ENCODE measurements at places on chromosomes 6 and 20.

DNA sequence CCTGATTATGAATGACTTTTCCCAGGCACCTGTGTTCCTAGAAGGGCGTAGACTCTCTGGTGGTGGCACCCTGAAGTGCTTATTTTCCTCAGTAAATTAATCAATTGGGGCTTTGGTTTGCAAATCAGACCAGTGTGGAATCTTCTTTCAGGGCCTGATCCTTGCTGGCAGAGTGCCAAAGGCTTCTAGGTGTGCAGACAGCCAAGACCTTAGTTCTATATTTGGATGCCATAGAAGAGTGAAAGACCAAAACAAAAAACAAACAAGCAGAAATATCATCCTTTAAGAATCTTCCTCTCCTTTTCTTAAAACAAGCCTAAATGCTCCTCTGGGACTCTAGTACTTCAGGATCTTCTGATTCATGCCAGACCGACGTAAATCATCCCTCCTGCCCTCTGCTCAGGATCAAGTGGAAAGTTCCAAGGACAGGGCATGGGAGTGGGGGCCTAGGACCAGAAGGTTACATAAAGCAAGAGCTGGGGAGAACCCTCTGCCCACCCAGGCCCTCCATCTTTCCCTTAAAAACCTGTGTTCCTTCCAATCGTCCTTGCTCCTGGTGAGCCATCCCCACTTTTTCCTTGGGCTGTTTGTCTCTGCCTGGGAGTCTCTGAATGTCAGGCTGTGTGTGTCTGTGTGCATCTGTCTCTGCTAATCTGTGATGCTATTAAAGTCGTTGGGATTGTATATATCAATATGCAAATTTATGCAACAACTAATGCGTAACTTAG, 70.5 kb upstream of the MYLIP start:
- no peak overlapping the region for H3K4me3 ChIP-seq
- H3K27ac ChIP-seq = no peak overlapping the region
- H3K4me1 ChIP-seq = no peaks in the 10 kb centered on the region

DNA sequence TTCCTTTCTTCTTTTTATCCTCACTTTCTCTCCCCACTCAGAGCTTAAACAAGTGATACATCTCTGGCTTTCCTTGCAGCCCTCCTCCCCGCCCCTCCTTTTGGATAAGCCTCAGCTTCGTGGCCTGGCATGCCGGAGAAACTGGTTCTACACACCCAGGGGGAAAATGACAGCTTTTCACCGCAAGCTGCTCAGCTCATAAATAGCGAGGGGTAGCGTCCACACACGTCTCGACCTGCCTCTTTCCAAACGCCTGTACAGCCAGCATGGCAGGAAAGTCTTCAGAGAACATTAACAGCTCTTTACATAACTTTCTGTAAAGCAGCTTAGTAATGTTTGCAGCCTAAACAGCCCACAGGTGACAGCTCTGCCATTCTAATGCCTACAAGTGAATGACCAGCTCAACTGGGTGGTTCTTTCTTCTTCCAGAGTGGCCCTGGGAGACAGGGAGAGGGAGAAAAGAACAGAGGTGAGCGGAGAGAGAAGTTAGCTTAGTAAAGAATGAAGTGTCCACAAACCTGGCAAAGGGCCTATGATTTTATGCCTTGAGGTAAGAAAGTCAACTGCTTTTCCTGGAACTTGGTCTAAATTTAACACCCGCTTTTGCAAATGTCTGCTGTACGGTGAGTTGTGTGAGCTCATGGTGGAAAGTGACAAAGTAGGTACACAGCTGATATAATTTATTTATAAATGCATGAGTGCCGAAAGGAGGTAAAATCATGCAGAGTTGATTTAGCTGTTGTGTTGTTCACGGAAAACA, 251.5 kb downstream of the TFAP2A start:
- H3K27me3 ChIP-seq = no peaks in the 10 kb centered on the region
- H3K4me1 ChIP-seq = no peaks in the 10 kb centered on the region
- H3K36me3 ChIP-seq = no peaks in the 10 kb centered on the region
- H3K27ac ChIP-seq = peak overlapping the region; percentile 93
- H3K4me3 ChIP-seq = no peak overlapping the region

GRCh38 chr6:12653486-12653885, 63.1 kb upstream of the PHACTR1 start:
- no peaks in the 10 kb centered on the region for H3K4me1 ChIP-seq
- no peaks in the 10 kb centered on the region for H3K27me3 ChIP-seq
- no peak for DNase-seq

DNA sequence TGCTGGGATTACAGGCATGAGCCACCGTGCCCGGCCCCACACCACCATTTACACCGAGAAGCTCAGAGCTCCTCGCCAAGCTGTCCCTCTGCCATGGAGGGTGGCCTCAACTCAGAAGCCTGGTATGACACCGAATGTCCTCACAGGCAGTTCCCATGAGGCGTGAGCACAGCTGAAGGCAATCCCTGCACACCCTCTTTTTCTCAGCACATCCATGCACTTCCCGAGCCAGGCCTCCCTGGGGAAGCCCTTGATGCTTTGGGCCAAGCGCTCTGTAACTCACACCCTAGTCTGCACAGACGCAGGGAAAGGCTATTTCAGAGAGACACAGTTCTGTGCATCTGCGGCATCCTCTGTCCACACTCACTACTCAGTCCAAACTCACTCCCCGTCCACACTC, 18.4 kb downstream of the THBS2 start:
- no peak overlapping the region for H3K4me3 ChIP-seq
- DNase-seq = no peak
- H3K36me3 ChIP-seq = no peaks in the 10 kb centered on the region
- no peaks in the 10 kb centered on the region for H3K27me3 ChIP-seq
- H3K27ac ChIP-seq = no peak overlapping the region
- no peaks in the 10 kb centered on the region for H3K4me1 ChIP-seq

- H3K36me3 ChIP-seq = peaks cover 6% of the 10 kb centered on the region
- no peak overlapping the region for H3K4me3 ChIP-seq
- H3K27me3 ChIP-seq = no peaks in the 10 kb centered on the region
- no peak overlapping the region for H3K27ac ChIP-seq
- DNase-seq = no peak
These were observed 50.8 kb upstream of the DSN1 start for GRCh38 chr20:36824142-36824940.

GRCh38 chr6:34148631-34149451, 3.0 kb upstream of the GRM4 start:
- H3K36me3 ChIP-seq = no peaks in the 10 kb centered on the region
- H3K4me1 ChIP-seq = peaks cover 10% of the 10 kb centered on the region
- no peak overlapping the region for H3K4me3 ChIP-seq
- DNase-seq = no peak

DNA sequence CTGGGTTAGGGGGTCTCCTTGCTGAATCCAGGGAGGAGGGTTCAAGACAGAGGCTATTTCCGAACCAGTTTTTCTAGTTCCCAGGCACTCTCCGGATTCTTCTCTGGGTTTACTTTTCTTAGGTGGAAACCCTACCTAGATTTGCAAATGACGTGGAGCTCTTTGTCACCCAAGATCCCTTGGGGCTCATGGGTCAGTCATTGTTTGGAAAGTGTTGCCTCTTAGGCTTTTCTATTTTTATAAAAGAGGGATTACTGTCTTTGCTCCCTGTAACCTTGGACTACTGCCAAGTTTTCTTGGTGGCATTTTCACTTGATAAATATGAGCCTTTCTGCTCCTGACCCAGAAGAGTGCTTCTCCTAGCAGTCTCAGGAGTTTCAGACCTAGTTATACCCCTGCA, 33.6 kb downstream of the FAM209B start:
- no peak for DNase-seq
- no peaks in the 10 kb centered on the region for H3K36me3 ChIP-seq
- no peak overlapping the region for H3K4me3 ChIP-seq
- no peaks in the 10 kb centered on the region for H3K4me1 ChIP-seq

GRCh38 chr6:113654396-113654795, 202.7 kb upstream of the MARCKS start:
- no peaks in the 10 kb centered on the region for H3K27me3 ChIP-seq
- DNase-seq = peak; percentile 81
- peak overlapping the region; percentile 77 for H3K27ac ChIP-seq
- no peaks in the 10 kb centered on the region for H3K4me1 ChIP-seq
- no peaks in the 10 kb centered on the region for H3K36me3 ChIP-seq
- no peak overlapping the region for H3K4me3 ChIP-seq

DNA sequence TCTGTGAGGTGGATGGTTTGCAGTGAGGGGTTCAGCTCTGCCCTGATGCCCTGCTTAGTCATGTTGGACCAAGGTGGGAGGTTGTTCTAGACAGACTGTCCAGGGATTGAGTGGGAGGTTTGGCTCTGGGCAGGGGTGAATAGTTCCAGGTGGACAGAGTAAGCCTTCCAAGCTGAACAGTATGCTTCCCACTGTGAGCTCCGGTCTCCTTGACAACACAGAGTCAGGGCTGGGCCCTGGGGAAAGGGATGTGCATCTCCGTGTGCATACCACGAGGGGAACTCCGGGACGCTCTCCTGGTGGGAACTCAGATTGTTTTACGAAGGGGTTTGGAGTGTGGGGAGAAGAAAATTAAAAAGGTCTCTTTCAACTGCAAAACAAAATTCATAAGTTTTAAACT, 174.7 kb downstream of the DHX35 start:
- peaks cover 25% of the 10 kb centered on the region for H3K27me3 ChIP-seq
- H3K4me3 ChIP-seq = no peak overlapping the region
- no peak for DNase-seq
- H3K36me3 ChIP-seq = no peaks in the 10 kb centered on the region
- no peaks in the 10 kb centered on the region for H3K4me1 ChIP-seq
- no peak overlapping the region for H3K27ac ChIP-seq

GRCh38 chr6:43355862-43356590, 13.4 kb downstream of the ZNF318 start:
- no peak overlapping the region for H3K4me3 ChIP-seq
- no peaks in the 10 kb centered on the region for H3K27me3 ChIP-seq
- peaks cover 6% of the 10 kb centered on the region for H3K36me3 ChIP-seq

- H3K36me3 ChIP-seq = no peaks in the 10 kb centered on the region
- no peaks in the 10 kb centered on the region for H3K27me3 ChIP-seq
- no peak overlapping the region for H3K27ac ChIP-seq
- no peak overlapping the region for H3K4me3 ChIP-seq
- DNase-seq = no peak
These were observed 139.5 kb downstream of the ERMARD start for GRCh38 chr6:169890901-169891300.

GRCh38 chr6:35327349-35328027, 14.9 kb upstream of the PPARD start:
- DNase-seq = no peak
- no peak overlapping the region for H3K4me3 ChIP-seq
- H3K36me3 ChIP-seq = no peaks in the 10 kb centered on the region
- H3K27ac ChIP-seq = no peak overlapping the region

DNA sequence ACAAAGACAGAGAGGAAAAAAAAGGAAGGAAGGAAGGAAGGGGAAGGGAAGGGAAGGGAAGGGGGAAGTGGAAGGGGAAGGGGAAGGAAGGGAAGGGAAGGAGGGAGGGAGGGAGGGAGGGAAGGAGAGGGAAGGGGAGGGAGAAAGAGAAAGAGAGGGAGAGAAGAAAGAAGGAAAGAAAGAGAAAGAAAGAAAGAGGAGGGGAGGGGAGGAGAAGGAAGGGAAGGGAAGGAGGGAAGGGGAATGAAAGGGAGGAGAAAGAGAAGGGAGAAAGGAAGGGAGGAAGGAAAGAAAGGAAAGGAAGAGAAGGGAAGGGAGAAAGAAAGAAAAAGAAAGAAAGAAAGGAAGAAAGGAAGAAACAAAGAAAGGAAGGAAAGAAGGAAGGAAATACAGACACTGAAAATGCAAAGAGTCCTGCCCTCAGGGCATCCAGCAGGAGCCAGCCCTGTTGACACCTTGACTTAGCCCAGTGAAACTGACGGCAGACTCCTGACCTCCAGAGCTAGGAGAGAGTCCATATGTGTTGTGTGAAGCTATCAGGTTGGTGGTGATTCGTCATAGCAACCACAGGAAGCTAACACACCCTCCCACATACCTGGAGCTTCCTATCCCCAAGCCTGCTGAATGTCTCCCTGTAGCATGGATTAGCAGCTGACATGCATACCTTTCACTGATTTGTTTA, 58.7 kb upstream of the SULF2 start:
- H3K27me3 ChIP-seq = no peaks in the 10 kb centered on the region
- H3K4me3 ChIP-seq = no peak overlapping the region
- no peaks in the 10 kb centered on the region for H3K36me3 ChIP-seq
- no peak overlapping the region for H3K27ac ChIP-seq
- H3K4me1 ChIP-seq = no peaks in the 10 kb centered on the region

DNA sequence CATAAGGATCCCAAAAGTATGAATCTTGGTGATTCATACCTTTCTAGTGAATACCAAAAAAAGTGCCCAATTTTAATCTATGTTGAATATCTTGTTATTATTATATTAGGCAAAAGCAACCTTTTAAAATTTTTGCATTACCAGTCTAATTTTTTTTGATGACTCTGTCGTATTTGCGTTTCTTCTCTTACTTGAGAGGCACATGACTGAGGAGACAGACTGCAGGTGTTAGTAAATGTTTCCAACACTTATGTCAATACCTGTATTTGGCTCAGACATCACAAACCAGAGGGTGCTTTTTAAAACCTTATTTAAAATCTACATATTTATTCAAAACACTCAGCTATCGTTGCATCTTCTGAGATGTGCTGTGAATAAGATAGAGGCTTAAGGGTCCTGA, 27.1 kb downstream of the ID4 start:
- H3K27me3 ChIP-seq = no peaks in the 10 kb centered on the region
- no peaks in the 10 kb centered on the region for H3K36me3 ChIP-seq
- no peak overlapping the region for H3K27ac ChIP-seq
- no peak for DNase-seq
- H3K4me3 ChIP-seq = no peak overlapping the region

DNA sequence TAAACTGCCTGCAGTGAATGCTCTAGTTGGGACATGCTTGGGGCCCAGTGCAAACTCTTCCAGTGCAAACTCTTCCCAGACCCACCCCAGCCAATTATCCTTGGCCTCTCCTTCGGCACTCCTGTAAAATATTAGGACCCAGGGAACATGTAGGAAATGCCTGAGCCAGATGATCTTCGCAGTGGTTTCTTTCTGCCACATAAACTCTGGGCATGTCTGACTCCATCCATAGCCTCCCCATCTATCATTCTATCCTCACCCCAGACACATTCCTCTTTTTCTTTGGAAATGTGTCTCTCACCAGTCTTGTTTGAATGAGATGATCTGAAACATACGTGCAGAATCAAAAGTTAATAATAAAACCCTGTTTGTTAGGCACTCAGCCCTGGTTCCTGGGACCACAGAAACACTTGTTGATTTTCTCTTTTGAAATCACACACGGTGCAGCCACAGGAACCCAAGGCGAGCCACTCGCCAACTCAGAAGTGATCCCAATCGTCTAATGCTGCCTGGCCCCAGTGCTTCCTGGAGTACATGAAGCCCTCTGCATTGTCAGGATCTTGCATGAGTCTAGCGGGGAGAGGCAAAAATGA, 108.9 kb upstream of the CST7 start:
- H3K27ac ChIP-seq = no peak overlapping the region
- no peak overlapping the region for H3K4me3 ChIP-seq
- H3K27me3 ChIP-seq = no peaks in the 10 kb centered on the region

GRCh38 chr20:49948178-49948577, 12.0 kb downstream of the RNF114 start:
- DNase-seq = no peak
- H3K27me3 ChIP-seq = no peaks in the 10 kb centered on the region
- no peaks in the 10 kb centered on the region for H3K4me1 ChIP-seq
- H3K36me3 ChIP-seq = peaks cover 7% of the 10 kb centered on the region
